ENCODE measurements at places on chromosomes 7 and 10. TPM values are rescaled to one million over a fixed set of nuclear protein-coding genes. Genes with fewer than 3 reads are reported as not detected.

The SRRT gene
- 151 TPM for total RNA-seq

The EEPD1 gene
- total RNA-seq = 47.4 TPM

The PLAU gene
- total RNA-seq = 163 TPM

The C7orf33 gene
- total RNA-seq = not detected

The PRRT4 gene
- 0.19 TPM for total RNA-seq

The WDFY4 gene
- not detected for total RNA-seq

The UTF1 gene
- not detected for total RNA-seq

The GNAT3 gene
- not detected for total RNA-seq

The TMEM196 gene
- total RNA-seq = not detected

The PPP1R9A gene
- 5.7 TPM for total RNA-seq

The GCK gene
- not detected for total RNA-seq

The OR9A2 gene
- total RNA-seq = not detected

The APBB1IP gene
- 8.5 TPM for total RNA-seq

The OR2F2 gene
- total RNA-seq = not detected

The CTTNBP2 gene
- 0.41 TPM for total RNA-seq

The GIMAP2 gene
- total RNA-seq = not detected

The PFKFB3 gene
- 200 TPM for total RNA-seq

The LRRD1 gene
- not detected for total RNA-seq

The FRAT1 gene
- total RNA-seq = 1.8 TPM

The PAPOLB gene
- total RNA-seq = not detected

The SLC25A28 gene
- 29.2 TPM for total RNA-seq

The LAMB1 gene
- 144 TPM for total RNA-seq

The PKD2L1 gene
- total RNA-seq = 0.15 TPM

The SMC3 gene
- total RNA-seq = 44.0 TPM

The FOXK1 gene
- total RNA-seq = 16.8 TPM

The SFTPA2 gene
- not detected for total RNA-seq

The DNAJC12 gene
- 55.6 TPM for total RNA-seq

The AZGP1 gene
- total RNA-seq = not detected

The C10orf53 gene
- not detected for total RNA-seq

The CUZD1 gene
- total RNA-seq = 0.94 TPM

The CFAP46 gene
- 1.7 TPM for total RNA-seq

The IFIT1B gene
- not detected for total RNA-seq

The MYH16 gene
- total RNA-seq = 0.88 TPM

The HIF1AN gene
- 21.8 TPM for total RNA-seq

The TMEM236 gene
- total RNA-seq = 0.08 TPM

The SFRP4 gene
- total RNA-seq = 4.6 TPM

The AP5Z1 gene
- 30.5 TPM for total RNA-seq

The C7orf57 gene
- total RNA-seq = 0.25 TPM

The GRID2IP gene
- total RNA-seq = not detected

The ASNS gene
- 70.9 TPM for total RNA-seq

The CTNNA3 gene
- total RNA-seq = not detected

The MMD2 gene
- not detected for total RNA-seq

The STEAP4 gene
- 0.01 TPM for total RNA-seq

Data from A549 treated with DMSO at 1 μM for 4 hours (cell line).